ENCODE measurements at places on chromosomes 2 and 18.

DNA sequence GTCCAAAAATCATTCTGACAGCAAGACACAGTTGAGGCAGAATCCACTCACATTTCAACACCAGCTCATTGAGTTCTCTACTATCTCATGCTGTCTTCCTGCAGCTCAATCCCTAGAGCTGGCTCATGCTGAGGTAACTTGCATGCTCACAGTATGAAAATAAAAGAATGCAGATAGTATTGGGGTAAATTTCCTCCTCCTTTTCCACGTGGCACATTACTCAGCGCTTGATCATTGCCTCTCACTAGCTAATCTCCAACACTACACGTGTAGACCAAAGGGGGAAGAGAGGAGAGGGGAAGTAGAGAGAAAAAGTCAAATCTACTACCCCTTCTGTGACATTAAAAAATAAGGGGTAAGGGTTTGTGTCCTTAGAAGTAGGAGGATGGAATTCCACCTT lies 300.6 kb downstream of the AFF3 start:
- no peak for DNase-seq

GRCh38 chr2:120436885-120437603 lies 91.1 kb downstream of the INHBB start:
- no peak for DNase-seq

DNA sequence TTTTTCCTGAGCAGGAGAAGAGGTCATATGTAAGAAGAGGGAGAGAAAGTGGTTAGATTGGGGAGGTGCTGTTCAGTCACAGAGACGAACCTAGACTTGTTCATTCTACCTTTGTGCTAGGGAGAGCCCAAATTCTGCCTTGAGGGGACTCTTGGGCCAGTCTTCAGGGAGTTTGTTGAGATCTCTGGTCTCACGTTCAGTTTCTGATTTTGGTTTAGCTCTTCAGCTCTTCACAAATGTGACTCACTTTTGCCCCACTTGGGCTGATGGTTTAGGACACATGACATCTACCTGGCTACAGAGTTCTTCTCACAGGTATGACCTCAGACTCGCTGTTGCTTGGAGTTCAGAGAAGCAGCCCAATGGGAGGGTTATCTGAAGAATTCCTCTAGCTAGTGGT lies 49.2 kb upstream of the DARS1 start:
- DNase-seq: no peak

GRCh38 chr2:157106950-157107349 lies 150.6 kb upstream of the GALNT5 start:
- DNase-seq: no peak

DNA sequence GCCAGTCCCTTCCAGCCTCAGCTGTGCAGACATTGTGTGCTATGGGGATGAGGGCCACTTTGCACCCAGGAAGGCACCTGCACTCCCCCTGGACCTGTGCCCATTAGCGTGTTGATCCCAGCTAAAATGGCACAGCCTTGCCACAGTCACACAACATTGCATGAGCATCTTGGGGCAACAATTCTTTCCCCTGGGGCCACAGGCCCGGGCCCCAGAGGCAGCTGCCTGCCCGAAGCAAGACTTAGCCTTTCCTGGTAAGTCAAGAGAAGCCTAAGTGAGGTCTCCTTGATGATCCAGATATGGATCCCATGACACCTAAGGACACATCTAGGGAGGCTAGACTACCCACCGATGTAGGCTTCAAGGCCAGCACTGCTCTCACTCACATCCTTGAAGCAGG lies 202.1 kb downstream of the BCL11A start:
- no peak for DNase-seq

DNA sequence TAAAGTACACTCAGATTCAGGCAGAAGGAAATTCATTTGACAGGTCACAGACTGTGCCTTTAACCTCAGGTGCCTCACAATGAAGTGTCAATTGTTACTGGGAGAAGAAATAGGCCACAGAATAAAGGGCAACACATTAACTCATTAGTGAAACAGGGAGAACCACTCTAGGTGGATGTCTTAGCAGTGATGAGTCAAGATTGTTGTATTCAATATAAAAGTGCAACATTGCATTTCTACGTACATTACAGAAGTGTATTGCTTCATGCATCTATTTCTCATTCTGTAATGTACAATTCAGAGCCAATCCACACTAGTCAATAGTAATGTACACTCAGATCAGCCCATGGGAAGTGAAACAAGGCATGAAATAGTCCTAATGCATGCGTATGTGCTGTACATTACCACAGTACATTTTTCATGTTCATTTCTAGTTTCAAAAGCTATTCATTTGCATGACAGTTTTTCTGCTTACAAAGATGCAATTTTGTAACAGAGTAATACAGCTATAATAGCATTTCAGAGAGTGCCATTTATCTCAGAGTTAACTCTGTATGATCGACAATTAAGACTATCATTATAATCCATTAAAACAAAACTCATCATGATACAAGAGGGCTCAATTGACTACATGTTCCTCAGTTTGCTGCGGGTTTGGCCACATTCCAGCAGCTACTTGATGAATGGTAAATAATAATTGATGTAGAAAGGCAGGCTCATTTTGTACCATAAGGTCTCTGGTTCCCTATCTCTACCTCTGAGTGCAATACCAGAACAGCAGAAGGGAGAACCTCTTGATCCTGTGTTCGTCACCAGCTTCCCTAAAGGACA lies 12.2 kb upstream of the ARL5A start:
- no peak for DNase-seq

GRCh38 chr2:105121434-105121833 lies 83.6 kb downstream of the MRPS9 start:
- no peak for DNase-seq

DNA sequence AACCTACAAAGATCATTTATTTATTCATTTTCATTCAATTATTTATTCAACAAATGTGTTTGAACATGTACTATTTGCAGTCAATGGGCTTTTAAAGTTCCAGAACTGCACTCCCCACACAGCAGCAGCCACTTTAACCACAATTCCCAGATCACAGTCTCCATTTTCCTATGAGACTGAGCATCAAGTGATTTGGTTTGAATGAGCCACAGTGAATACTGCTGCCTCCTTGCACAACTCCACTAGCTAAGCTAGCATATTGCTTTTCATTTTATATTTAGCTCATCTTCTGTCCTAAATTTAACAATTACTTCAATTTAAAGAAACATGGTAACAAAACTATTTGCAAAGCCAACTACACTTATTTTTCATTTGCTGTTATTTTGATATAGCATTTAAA lies 353.4 kb upstream of the VRK2 start:
- no peak for DNase-seq

- DNase-seq: no peak
Measured at GRCh38 chr2:221588306-221588985, 16.3 kb upstream of the EPHA4 start.

DNA sequence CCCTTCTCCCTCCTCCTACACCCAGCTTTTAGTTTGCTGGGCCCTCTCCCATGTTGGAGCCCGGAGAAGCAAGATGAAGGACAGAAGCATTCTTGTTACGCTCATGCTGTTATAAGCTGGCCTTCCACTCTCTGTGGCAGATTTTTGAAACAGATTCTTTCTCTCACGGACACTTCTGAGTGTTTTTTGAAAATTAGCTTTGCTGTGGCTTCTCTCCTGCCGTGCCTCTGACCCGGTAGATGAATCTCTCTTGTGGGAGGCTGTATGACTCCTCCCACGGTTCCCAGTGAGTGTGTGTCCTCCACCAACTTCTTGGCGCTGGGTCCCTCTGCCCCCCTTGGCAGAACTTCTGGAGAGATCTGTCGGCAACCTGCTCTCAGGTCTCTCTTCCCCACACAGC lies 269.3 kb upstream of the MYT1L start:
- DNase-seq: no peak
